ENCODE measurements at places on chromosomes 7 and 10.

GRCh38 chr7:49001610-49002033 lies 77.3 kb downstream of the CDC14C start:
- DNase-seq, result peak; percentile 77

- DNase-seq, result peak; percentile 31
Observed at GRCh38 chr10:43078986-43079273, 2.1 kb downstream of the RET start.

DNA sequence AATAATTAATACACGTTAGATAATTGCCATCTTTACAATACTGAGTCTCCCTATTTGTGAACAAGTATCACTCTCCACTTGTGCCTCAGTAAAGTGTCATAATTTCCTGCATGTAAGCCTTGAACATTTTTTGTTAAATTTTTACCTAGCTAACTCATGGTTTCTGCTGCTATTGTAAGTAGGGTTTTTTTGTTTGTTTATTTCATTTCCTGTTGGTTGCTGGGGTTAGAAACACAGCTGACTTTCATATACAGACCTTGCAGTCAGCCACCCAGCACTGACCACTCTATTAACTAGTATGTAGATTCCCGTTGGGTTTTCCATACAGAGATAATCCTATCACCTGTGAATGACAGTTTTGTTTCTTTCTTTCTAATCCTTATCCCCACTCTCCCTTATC lies 133.3 kb downstream of the MPP7 start:
- no peak for DNase-seq

DNA sequence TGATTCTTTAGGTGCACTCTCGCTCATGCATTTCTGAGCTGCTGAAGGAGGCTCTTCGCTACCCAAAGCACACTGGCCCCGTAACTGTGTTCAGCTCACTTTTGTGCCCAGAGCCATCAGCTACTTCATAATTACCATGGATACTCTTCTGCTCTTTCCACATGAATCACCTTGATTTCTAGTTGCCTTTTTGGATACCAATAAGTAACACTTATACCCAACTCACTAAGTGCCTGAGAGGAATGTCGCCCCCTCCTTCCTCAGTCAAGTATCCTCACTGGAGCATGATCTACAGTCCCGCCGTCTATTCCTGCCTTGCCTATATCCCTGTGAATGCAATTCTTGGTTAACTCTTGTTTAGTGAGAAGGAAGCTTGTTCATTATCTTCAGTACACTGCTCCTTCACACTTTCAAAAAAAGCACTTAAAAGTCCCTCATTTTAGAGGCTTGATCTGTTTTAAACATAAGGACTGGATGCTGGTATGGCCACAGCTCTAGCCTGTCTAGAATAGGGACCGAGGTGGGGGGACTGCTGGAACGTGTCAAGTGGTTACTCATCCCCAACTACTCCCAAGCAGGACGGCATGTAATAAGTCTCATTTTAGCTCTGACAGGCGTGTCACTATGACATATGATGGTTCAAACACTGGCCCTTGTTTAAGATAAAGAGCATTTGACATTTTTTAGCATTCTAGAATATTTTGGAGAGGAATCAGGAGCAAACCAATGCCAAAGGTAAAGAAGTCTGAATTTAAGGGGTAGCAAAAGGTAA lies 23.7 kb downstream of the SVIL start:
- no peak for DNase-seq

DNA sequence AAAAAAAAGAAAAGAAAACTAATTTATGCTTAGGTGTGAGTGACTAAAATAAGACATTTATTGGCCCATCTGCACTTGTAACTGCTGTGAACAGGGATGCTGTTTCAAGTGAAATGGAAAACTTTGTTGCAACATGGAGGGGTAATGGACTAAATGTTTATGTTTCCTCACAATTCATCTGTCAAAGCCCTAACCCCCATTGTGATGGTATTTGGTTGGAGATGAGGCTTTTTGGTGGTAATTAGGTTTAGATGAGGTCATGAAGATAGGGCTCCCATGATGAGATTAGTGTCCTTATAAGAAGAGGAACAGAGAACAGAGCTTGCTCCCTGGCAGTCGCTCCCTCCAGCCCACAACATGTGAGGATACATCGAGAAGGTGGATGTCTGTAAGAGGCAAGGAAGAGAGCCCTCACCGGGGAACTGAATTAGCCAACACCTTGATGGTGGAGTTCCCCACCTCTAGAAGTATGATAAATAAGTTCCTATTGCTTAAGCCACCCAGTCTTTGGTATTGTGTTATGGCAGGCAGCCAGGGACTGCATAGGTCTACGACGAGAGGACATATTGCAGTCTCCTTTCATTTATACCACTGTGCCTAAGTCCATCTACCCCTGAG lies 28.6 kb upstream of the VCL start:
- DNase-seq, result no peak

DNA sequence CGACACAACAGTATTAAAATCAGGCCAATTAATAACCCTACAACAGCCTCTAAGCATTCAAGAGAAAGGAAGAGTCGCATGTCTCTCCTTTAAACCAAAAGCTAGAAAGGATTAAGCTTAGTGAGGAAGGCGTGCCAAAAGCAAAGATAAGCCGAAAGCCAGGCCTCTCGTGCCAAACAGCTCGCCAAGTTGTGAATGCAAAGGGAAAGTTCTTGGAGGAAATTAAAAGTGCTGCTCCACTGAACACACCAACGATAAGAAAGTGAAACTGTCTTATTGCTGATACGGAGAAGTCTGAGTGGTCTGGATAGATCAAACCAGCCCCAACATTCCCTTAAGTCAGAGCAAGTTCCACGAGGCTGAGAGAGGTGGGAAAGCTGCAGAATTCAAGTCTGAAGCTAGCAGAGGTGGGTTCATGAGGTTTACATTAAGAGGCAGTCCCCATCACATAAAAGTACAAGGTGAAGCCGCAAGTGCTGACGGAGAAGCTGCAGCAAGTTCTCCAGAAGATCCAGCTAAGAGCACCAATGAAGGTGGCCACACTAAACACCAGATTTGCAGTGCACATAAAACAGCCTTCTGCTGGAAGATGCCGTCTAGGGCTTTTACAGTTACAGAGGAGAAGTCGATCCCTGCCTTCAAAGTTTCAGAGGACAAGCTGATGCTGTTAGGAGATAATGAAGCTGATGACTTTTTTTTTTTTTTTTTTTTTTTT lies 194.8 kb downstream of the MAD1L1 start:
- peak; percentile 7 for DNase-seq

- no peak for DNase-seq
Observed at GRCh38 chr7:128351296-128352152, 7.8 kb upstream of the RBM28 start.

- DNase-seq, result no peak
Observed at GRCh38 chr7:98797150-98797549, 72.7 kb downstream of the TMEM130 start.

GRCh38 chr10:74949034-74949832 lies 122.8 kb downstream of the KAT6B start:
- no peak for DNase-seq

DNA sequence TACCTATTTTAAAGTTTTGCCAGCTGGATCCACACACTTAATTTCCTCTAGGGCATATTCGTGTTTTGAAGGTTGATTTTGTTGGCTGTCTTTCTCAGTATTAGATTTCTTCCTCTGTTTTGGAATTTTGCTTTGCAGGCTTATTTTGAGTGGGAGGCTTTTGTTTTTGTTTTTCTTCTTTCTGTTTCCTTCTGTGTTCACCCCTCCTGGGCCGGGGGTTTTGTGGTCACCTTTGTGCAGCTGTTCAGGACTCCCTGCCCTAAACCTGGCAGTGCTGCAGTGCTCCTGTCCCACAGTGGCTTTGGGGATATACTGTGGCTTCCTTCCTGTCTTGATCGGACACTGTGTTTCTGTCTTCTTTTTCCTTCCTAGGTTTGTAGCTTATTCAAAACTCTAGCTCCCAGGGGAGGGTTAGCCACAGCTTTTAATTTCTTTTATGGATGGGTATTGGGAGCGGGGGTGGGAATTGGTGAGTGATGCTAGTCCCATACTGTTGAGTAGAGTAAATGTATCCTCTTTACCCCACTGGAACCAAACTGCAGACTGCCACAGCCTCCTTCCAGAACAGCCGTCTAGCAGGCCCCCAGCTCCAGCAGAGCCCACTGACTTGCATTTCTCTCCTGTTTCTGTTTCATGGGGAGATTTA lies 228.7 kb upstream of the FZD8 start:
- DNase-seq, result no peak

GRCh38 chr10:28624351-28624750 lies 53.0 kb upstream of the BAMBI start:
- no peak for DNase-seq

DNA sequence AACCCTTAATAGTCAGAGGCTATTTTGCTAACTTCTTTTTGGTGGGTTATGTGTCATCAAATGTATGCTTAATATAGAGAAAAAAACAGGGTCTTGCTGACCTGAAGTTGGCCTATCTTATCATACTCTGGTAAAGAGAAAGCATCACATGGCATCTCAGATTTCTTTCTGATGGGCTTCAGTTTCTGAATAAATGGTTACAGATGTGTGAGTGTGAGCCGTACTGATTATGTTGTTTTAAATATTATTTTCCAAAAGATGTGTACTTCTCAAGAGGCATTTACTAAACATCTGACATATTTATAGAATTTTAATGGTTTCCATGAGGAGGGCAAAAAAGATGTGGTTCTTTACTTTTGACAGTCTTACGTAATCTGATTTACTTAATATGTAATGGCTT lies 28.4 kb downstream of the BBS9 start:
- no peak for DNase-seq

DNA sequence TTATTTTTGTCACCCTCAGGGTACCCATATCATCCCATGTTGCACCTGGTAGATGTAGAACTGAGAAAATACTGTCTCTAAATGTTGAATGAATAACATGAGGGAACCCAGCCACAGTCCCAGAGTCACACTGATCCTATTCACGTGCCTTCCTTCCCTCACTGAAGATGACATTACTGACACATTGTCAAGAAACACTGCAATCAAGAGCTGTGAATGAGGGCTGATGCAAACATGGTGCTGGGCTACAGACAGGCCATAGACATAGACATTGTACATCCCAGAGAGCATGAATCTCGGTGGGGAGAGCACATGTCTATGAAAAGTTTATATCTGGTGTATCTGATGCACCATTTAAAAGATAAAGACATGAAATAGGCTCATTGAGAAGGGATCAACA lies 9.8 kb downstream of the SLC13A4 start:
- no peak for DNase-seq

DNA sequence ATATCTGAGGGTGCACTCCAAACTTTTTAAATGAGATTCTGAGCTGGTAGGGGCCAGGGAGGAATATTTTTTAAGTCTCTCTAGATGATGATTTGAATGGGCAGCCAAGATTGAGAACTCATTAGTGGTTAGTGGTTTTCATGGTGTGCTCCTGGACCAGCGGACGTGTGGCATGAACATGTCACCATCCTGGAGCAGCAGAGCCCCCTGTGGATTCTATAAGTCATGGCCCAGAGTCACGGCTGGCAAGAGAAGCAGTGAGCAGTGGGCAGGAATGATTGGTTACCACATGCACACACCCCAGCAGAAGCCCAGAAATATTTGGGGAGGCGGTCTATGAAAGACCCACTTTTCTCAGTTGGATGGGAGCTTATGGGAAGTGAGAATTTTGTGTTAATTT lies 21.2 kb upstream of the UCN3 start:
- DNase-seq, result no peak

DNA sequence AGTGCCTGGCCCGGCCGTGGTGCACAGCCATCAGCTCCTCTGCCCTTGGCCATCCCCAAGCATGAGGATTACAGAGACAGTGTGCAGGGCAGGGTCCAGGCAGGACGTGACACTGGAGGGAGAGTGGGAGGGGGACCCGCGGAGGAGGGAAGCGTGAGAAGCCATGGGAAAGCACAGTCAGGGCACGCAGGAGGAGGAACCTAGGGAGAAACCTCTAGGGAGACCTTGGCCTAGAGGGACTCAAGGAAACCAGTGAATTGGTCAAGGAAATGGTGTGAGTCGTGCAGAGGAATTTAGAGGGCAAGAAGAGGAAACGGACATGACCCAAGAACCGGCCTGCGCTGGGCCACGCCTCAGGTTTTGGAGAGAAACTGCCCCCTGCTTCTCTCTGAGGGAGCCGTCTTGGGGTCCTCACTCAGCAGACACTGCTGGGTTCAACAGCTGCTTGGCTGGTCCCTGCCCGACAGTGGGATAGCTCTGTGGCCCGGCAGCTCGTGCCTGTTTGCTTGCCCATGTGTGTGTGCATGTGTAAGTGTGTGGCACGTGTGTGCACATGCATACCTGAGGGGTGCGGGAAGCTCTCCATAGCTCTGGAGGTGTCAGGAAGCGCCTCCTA lies 3.2 kb downstream of the OPN4 start:
- no peak for DNase-seq

DNA sequence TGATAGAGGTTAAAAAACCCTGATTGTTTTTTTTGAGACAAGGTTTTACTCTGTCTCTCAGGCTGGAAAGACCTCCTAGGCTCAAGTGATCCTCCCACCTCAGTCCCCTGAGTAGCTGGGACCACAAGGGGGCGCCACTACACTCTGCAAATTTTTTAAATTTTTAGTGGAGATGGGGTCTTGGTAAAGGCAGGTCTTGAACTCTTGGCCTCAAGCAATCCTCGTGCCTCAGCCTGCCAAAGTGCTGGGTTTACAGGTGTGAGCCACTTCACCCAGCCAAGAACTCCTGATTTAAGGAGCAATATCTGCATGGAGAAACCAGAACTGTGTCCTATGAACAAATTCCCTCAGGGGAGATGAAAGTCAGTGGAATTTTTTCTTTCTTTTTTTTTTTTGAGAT lies 7.3 kb upstream of the KLHDC10 start:
- DNase-seq, result peak; percentile 64

DNA sequence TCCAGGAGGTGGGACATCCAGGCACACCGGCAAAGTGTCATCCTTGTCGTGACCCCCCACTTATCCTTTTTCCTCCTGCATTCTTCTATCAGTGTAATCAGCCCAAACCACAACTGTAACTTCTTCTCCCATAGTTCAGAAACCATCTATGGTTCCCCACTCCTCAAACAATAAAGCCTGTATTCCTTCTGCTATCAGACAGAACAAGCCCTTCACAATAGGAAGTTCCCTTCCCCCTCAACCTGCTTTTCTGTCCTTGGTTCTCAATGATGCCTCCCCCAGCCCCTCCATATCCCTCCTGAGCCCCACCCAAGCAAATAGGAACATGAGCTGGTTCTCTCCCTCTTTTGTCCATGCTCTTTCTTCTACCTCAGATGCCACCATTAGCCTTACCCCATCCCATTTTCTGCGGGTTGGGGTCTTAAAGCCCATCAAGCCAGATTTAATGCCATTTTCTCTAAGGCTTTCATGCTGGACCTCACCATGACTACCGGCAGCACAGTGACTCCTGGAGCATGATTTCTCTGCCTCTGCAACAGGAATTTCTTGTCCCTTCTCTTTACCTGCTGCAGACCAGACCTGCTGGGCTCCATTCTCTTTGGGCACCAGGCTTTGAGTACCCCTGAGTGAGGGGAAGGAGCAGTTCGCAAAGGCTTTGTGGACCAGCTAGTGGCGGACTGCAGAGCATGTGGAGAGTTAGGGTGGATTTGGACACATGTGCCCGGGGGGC lies 92.8 kb upstream of the PAX2 start:
- DNase-seq, result no peak

DNA sequence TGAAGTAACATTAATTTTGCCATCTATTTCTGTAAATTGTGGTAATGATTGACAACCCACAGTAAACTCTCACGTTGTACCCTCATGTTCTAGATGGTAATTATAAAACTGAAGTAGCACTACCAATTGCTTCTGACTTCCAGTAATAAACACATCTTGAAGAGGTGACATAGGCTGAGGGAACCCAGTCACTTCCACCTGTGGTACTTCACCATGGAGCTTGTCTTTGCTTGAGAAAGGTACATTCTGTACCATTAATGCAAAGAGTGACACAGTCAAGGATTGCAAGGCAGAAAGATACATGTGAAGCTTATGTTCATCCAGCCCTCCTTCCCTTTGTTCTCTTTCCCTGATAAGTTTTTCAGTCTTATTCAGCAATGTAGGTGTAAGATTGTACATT lies 11.2 kb downstream of the CAPZA2 start:
- no peak for DNase-seq

Measured in ACHN (cell line).